Activated CD4-positive, alpha-beta memory T cell treated with anti-CD3 and anti-CD28 coated beads, Interleukin-2, amount 10 ng/mL, durations not matched to agents 7 days and 5 days (primary cell): ENCODE measurements at places on chromosomes 3 and 15. TPM values are rescaled to one million over a fixed set of nuclear protein-coding genes. Genes with fewer than 3 reads are reported as not detected.

The ALPK3 gene
- total RNA-seq = 0.20 TPM

The ZNF80 gene
- 0.28 TPM for total RNA-seq

The KLF15 gene
- not detected for total RNA-seq

The C3orf85 gene
- total RNA-seq = not detected

The CHL1 gene
- not detected for total RNA-seq

The GPR171 gene
- 204 TPM for total RNA-seq

The ATP13A4 gene
- 1.7 TPM for total RNA-seq

The PTH1R gene
- total RNA-seq = not detected

The LSMEM2 gene
- total RNA-seq = not detected

The LSAMP gene
- total RNA-seq = not detected
